ENCODE measurements at places on chromosomes 4 and X.
A peak's percentile ranks its signal among the peaks of the same experiment; 100 is the strongest.

DNA sequence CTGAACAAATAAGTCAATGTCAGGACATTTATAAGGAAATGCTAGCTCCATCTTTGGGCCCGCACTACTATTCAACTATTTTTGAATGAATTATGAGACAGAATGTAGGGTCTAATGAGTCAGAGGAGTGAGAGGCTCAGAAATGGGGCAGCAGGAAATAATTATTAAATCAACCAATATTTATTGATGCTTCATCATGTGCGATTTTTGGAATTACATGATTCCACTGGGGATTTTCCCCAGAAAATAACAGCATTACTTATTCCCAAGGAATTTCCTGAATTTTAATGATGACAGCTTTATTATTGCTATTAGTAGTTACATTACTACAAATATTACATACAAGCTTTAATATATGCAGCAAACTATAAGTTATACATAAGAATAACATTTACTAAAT lies 49.3 kb upstream of the PHF8 start:
- DNase-seq = no peak

DNA sequence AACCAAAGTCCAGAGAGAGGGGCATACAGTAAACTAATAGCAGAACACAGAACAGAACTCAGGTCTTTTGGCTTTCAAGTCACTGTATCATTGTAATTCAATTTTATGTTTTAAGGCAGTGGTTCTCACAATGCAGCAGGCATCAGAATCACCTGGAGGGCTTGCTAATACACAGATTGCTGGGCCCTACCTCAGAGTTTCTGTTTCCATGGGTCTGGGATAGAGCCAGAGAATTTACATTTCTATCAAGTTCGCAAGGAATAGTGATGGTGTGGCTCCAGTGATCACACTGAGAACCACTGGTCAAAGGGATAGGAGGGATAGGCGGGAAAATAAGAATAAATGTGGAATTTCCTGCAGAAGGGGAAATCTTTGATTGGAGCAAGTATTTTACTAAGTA lies 36.7 kb downstream of the LANCL3 start:
- DNase-seq = no peak

- DNase-seq = no peak
Observed at GRCh38 chr4:80225595-80225994, 28.3 kb downstream of the PRDM8 start.

GRCh38 chr4:113481820-113482219 lies 279.7 kb downstream of the CAMK2D start:
- DNase-seq = no peak

- DNase-seq = no peak
Observed at GRCh38 chr4:153784166-153784699, 4.7 kb downstream of the SFRP2 start.

- DNase-seq = no peak
Observed at GRCh38 chr4:120132935-120133334, 66.3 kb upstream of the MAD2L1 start.

GRCh38 chr4:1511441-1512041 lies 105.3 kb upstream of the NKX1-1 start:
- DNase-seq = no peak

DNA sequence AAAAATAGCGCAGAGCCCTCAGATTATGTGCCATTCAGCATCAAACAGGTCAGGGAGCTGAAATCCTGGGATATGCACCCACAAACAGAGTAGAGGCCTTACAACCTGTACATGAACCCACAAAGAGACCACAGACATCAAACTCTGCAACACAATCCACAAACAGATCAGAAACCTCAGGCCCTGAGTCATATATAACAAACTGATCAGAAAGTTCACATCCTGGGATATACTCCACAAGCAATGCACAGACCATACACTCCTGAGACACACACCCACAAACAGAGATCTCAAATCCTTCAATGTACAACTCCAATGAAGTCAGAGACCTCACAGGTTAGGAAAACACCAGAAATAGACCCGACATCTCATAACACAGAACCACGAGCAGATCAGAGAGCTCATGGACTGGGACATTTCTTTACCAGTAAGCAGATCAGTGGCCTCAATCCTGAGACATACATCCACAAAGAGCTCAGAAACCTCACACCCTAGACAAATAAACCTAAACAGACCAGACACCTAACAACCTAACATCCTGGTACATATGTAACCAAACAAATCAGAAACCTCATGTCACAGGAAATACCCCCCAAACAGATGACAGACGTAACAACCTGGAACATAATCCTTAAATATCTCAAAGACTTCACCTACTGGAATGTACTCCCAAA lies 24.2 kb downstream of the SUV39H1 start:
- no peak for DNase-seq

GRCh38 chr4:81255524-81255923 lies 40.5 kb upstream of the PRKG2 start:
- no peak for DNase-seq

GRCh38 chr4:107801766-107802211 lies 22.9 kb upstream of the SGMS2 start:
- DNase-seq = no peak

GRCh38 chr4:147576084-147576483 lies 41.1 kb upstream of the TMEM184C start:
- no peak for DNase-seq

DNA sequence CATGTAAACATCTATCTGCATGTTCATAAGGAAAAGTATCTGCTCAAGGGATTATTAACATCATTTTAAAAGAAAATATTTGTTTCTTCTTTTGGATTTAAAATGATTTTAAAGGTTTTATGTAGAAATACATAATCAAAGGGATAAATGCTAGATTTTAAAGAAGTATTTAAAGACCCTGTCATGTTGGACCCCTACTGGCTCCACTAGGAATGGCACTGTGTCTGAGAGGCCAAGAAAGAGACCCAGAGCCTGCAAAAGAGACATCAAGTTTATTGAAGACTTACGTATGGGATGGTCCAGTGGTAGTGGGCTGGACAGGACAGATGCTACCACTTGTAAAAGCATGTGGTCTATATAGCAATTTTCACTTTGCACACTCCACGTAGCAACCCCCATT lies 78.7 kb upstream of the PCDH18 start:
- DNase-seq = no peak

DNA sequence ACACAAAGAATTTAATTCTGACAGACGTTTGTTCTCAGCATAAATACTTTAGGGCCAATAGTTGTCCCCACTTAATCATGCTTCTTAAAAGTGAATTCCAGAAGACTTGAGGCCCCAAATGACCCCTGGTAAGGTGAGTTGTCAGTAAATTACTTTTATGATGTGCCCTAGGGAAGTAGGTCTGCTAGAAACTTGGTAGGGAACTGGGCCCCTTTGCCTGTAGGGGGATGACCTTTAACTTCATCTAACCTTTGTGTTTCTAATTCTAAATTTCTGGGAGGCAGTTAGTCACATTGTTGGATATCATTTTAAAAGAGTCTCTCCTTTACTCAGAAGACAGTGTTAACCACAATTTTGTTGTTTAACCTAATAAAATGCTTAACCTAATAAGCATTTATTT lies 28.8 kb downstream of the HHIP start:
- DNase-seq = no peak

DNA sequence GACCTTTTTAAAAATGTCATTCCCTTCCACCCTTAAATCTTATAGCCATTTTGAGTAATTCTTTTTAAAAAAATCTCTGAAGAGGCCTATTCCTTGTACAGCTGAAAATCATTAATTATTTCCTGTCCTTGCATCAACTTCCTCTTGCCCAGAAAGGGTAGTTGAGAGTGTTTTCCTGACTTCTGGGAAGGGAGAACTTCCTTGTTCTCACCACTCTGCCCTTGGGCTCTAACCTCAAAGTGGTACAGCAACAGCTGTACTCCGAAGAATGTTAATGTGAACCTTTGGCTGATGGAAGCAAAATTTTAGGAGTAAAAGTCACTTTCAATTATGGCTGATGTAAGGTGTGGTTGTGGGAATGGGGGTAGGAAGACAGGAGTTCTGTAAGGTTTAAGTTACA lies 15.1 kb upstream of the FABP2 start:
- no peak for DNase-seq

- DNase-seq = no peak
Observed at GRCh38 chrX:15983034-15983433, 128.4 kb upstream of the AP1S2 start.

DNA sequence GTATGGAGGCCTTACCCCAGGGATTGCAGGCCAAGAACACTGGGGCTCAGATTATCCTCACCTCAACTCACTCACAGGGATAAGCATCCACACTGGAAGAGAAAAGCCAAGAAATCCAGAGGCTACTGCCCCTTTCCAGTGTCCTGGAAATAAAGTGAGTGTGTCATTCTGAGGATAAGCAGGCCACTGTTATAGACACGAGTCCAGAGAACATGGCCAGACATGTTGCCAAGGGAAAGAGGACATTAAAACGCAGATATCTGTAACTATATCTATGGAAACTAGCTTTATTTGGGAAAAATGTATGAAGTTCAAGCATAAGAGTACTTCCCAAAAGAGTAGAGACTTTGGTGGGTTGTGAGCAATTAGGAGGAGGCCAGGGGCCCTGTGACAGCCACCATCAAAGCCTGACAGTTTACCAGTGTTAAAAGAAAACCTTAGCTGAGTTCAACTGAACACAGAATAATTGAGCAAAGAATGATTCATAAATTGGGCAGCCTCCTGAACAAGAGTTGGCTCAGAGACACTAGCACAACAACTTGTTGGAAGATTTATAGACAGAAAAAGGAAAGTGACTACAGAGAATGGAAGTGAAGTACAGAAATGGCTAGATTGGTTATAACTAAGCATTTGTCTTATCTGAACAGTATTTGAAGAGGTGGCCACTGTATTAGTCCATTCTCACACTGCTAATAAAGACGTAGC lies 1222.2 kb downstream of the STIM2 start:
- no peak for DNase-seq

DNA sequence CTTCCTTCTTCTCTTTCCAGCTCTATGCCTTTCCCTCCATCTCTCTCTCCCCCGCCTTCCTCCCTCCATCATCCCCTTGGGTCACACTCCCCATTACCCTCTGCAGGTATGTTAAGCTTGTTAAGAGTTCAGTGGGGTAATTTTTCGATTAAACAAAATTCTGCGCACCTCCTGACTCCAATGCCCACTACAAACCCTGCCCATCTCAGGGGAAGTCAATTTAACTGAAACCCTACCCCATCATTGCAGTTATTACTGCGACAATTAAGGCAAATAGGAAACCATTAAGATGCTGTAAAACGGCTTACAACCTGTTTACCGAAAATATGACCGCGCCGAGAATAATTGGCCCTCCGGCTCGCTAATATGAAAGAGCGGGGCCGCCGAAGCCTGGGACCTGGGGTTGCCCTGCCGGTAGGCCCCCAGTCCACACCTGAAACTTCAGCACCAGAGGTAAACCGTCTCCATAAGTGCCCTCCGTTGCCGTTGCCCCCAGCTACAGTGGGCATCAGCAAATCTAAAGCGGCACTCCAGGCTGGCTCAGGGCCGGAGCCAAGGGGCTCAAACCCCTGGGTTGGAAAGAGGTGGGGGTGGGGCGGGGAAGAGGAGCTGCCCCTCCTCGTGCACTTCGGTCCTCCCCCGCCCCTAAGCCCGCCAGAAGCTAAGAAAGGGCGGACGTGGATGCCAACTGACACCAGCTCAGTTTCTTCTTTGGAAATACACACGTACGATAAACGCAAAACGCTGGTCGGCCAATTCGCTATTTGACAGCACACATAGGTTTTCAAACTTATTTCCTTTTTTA lies 4.8 kb downstream of the ARX start:
- DNase-seq = no peak

GRCh38 chr4:170657761-170658160 lies 568.0 kb upstream of the AADAT start:
- no peak for DNase-seq

- no peak for DNase-seq
Observed at GRCh38 chr4:5217421-5217820, 166.1 kb downstream of the STK32B start.

GRCh38 chr4:88202443-88202842 lies 44.0 kb upstream of the ABCG2 start:
- no peak for DNase-seq

GRCh38 chr4:55444827-55445226 lies 49.1 kb downstream of the TMEM165 start:
- no peak for DNase-seq

DNA sequence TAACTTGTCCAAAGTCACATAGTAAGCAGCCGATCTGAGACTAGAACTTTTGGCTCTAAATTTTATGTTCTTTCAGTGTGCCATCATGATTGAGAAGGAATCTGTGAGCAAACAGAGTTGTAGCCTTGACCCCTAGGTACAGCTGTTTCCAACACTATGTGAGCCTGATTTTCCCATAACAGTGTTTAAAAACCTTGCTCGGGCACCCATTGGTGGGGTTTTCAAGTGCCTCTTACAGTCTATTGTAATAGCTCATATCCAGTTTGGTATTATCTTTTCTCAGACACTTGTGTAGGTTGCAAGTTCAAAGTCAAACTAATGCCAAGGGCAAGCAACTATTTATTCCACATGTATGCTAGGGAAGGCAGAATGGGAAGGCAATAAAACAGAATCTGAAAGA lies 467.9 kb downstream of the INPP4B start:
- no peak for DNase-seq

- DNase-seq = no peak
Observed at GRCh38 chr4:6608758-6609414, 31.6 kb upstream of the MRFAP1 start.

- DNase-seq = no peak
Observed at GRCh38 chr4:40992472-40993295, 221.7 kb downstream of the APBB2 start.

- peak; percentile 37 for DNase-seq
Observed at GRCh38 chrX:40146262-40147125, 48.7 kb upstream of the BCOR start.

DNA sequence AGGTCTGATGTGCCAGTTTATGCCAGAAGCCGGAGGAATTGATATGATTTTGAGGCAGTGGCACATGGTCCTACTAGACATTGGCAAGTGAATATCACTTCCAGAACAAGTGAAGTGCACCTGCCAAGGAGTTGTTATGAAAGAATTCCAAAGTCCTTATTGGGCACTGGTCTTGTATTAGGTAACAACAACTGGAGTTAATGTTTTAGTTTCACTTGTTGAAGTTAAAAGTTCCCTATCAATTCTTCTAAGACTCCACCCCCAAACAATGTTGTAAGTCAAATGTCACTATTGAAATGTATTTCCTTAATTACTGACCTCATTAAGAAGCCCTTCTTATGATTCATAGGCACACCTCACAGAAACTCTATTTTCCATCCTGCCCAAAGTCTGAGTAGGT lies 3.1 kb downstream of the TET2 start:
- DNase-seq = no peak

GRCh38 chrX:120109378-120109777 lies 6.3 kb downstream of the RHOXF1 start:
- DNase-seq = no peak

All from T-cell (primary cell).